ENCODE measurements at places on chromosomes 7 and 10. TPM values are rescaled to one million over a fixed set of nuclear protein-coding genes. Genes with fewer than 3 reads are reported as not detected.

Gene MTPN
- 135 TPM for total RNA-seq

- no peak for DNase-seq
These were observed 535.1 kb downstream of the INHBA start for GRCh38 chr7:41167836-41168235.

Gene NKX1-2
- not detected for total RNA-seq

- DNase-seq, result peak; percentile 96
These were observed 73.0 kb downstream of the UBE3C start for GRCh38 chr7:157211690-157212089.

- peak; percentile 74 for DNase-seq
These were observed 40.6 kb downstream of the AKR1B15 start for GRCh38 chr7:134589491-134589941.

Gene CALML3
- not detected for total RNA-seq

DNA sequence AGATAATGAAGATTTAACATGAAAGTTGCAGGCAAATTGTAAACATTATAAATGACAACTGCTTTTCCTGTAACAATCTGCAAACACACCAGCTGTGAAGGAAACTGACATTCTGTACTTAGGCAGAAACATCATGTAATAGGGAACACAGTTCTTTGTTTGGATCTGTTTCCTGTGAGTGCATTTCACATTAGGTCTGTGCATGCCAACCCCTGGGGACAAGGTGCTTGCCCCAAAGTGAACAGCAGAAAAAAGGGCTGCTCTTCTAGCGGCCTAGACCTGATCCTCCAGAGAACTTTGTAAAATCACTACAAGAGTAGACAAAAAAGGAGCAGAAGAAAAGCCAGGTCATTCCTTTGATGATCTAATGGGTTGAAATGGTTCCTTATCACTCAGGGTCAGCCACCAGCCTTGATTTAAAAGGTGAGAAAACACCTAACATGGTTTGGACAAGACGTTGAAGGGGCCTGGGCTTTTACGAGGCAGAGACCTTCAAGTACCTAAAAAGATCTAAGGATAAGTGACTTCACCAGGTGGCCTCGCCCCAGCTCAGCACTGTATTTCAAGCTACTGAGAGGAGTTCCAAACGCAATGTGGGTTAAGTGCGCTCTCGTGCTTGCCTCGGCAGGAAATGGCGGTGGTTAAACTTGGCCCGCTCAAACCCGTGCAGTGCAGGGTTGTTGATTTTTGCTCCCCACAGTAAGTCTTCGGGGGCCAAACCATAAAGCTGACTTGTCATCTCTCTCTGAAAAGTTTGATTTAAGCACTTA lies 249.7 kb downstream of the CREB5 start:
- DNase-seq, result no peak

DNA sequence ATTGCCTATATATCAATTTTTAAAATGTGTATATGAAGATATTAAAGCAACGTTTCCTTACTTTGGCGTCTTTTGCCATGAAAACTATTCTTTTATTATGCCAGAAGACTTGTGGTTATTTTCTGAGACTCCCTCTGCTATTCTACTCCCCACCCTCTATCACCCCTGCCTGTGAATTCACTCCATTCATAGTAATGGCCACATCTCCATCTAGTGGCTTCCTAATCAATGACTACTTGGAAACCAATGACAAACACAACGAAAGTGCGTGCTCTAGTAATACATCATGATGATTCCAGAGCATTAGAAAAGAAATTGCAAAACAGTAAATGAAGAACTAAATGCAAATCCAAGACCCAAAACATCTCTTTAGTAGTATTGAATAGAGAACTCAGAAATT lies 186.7 kb upstream of the HGF start:
- DNase-seq, result peak; percentile 65

Gene NAT16
- not detected for total RNA-seq

DNA sequence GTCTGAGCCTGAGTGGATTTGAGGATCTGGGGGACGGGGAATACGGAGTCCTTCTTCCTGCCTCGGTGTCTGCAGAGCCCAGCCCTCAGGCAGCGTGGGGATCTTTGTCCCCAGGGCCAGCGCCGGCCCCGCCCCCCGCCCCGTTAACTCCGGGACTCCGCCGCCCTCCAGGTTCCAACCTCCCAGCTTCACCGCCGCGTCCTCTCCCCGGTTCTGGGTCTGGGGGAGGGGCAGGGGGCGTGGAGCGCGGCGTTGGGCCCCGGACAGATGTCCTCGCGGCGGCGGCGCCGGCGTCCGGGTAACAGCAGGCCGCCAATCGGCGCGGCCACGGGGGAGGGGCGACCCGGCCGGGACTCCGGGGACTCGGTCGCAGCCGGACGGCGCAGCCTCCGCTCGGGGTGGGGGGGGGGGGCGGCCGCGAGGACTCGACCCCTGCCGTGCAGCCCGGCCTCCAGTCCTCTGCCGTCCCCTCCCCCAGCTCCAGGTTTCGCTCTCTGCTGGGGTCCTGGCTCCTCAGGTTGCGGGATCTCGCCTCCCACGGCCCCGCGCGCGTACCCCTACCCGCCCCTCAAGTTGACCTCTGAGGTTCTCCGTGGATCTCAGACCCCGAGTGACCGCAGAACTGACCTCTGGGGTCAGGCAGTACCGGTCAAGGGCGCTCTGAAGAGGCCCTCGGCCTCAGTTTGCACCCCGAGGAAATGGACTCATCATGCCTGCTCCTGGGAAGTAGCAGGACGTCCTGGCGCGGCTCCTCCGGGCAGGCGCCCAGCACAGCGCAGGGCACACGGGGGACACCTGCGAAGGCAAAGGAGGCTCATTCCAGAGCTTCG lies 2.3 kb upstream of the ELFN1 start:
- no peak for DNase-seq

Gene CALCR
- not detected for total RNA-seq

Gene ZNF775
- 21.2 TPM for total RNA-seq

- DNase-seq, result no peak
These were observed 11.0 kb downstream of the GLCCI1 start for GRCh38 chr7:7979558-7979957.

Gene SNX10
- total RNA-seq, result not detected

- DNase-seq, result no peak
These were observed 971 bp downstream of the PRKG1 start for GRCh38 chr10:51075043-51075872.

Gene CCDC172
- not detected for total RNA-seq

- no peak for DNase-seq
These were observed 23.7 kb downstream of the ELMO1 start for GRCh38 chr7:37424995-37425394.

DNA sequence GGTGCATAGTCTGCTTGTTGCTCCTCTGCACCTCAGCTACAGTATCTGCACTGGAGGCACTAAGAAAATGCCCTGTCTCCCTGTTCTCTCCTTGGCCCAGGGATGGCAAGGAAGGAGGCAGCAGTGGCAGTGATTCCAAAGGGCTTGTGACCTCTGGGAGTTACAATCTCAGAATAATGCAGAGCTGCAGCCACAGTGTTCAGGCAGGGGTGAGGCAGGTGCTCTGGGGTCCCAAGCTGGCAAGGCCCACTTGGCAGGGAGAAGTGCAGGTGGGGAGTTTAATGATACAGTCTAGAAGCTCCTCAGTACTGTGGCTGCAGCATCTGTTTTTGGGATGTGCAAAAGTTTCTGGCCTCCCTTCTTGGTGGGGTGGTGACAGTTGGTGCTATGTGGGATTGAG lies 456.4 kb downstream of the CCSER2 start:
- no peak for DNase-seq

DNA sequence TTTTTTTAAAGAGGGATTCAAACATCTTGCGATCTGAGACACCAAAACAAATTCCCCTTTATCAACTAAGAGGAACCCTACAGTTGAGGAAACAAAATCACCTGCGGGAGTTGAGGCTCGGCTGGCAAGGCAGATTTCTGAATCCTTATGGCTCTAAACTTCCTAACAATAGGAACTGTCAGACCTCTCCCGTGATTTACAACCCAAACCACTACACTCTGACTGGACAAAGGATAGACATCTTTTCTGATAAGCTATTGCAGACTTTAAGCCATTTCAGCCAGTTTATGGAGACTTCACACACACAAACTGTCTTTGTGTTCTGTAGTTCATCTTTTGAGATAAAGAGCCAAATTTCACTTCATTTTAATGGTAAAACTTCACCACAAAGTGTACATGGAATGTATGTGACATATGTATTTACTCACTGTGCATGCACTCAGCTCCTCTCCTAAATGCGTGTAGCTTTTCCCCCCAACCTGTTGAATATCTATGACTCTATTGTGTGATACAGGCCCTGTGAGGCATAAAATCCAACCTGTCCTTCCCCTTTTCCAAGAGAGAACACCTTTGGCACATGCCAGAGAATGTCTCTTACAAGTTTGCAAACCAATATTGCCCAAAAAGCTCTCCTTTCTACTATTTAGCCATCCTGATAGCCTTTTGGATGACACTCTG lies 15.4 kb upstream of the TSPAN13 start:
- DNase-seq, result no peak

Gene MMD2
- not detected for total RNA-seq

- DNase-seq, result peak; percentile 96
These were observed 608 bp downstream of the AKR1B10 start for GRCh38 chr7:134527979-134528371.

Gene SOSTDC1
- not detected for total RNA-seq

GRCh38 chr7:112411186-112411795 lies 39.0 kb upstream of the IFRD1 start:
- peak; percentile 62 for DNase-seq

- peak; percentile 75 for DNase-seq
These were observed 75.7 kb upstream of the CCDC71L start for GRCh38 chr7:106736508-106737201.

GRCh38 chr10:110269374-110270318 lies 35.1 kb downstream of the SMNDC1 start:
- peak; percentile 33 for DNase-seq

Gene LIPJ
- not detected for total RNA-seq
